PC-9 (cell line): ENCODE measurements at places on chromosomes 5 and 9. TPM values are rescaled to one million over a fixed set of nuclear protein-coding genes. Genes with fewer than 3 reads are reported as not detected.

DNA sequence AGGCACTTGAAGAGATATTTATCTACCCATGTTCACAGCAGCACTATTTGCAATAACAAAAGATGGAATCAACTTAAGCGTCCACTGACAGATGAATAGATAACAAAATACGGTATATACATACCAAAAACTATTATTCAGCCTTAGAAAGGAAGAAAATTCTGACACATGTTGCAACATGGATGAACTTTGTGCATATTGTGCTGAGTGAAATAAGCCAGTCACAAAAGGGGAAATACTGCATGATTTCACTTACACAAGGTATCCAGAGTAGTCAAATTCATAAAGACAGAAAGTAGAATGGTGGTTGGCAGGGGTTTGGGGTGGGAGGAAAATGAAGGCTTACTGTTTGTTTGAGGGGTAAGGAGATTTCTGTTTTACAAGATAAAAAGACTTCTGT is 66.0 kb downstream of the FBN2 start:
- no peak for DNase-seq
- no peak overlapping the region for H3K4me3 ChIP-seq
- no peak overlapping the region for H3K27ac ChIP-seq
- no peaks in the 10 kb centered on the region for H3K27me3 ChIP-seq
- H3K36me3 ChIP-seq: no peaks in the 10 kb centered on the region

DNA sequence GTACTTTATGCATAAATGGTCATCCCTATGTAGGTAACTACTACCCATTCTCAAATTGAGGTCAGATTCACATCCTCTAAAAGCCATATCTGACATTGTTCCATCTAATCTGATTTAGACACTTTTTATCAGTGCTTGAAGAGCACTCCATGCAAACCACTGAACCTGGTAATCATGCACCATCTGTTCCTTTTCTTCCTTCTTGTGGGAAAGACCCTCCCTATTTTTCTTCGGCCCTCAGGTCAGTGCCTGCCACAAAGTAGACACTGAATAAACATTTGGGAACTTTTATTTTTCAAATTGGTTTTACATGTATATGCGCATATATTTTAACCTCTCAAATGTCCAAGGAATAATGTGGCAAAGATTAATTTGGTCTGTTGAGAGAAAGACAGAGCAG is 26.0 kb upstream of the PDE4D start:
- DNase-seq: no peak
- H3K4me3 ChIP-seq: no peak overlapping the region
- H3K36me3 ChIP-seq: no peaks in the 10 kb centered on the region
- no peak overlapping the region for H3K27ac ChIP-seq

- no peak overlapping the region for H3K4me3 ChIP-seq
- H3K27me3 ChIP-seq: no peaks in the 10 kb centered on the region
- no peak overlapping the region for H3K27ac ChIP-seq
- DNase-seq: no peak
Observed at GRCh38 chr9:95078939-95079338, 238.6 kb downstream of the FANCC start.

The BTNL3 gene
- not detected in 2 replicates for total RNA-seq

The NUDT2 gene
- 31.3 and 33.8 TPM in 2 replicates for total RNA-seq

DNA sequence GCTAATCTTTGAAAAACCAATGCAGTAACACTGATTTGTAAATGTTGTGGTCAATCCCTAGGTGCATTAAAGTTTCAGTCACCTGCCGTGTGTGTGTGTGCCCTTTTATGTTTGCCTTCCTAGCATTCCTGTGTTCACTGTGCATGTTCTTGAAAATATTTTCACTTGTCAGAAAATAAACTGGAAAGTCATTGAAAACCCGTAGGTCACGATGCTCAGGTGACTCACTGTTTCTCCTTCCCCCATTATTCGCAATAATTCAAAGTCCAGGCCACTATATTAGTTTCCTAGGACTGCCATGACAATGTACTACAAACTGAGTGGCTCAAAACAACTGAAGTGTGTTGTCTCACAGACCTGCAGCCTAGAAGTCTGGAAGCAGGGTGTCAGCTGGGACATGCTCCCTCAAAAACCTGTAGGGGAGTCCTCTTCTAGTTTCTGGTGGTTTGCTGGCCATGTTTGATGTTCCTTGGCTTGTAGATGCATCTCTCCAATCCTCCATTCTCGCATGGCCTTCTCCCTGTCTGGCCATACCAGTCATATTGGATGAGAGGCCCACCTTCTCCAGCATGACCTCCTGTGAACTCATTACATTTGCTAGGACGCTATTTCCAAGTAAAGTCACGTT is 29.3 kb downstream of the MARVELD2 start:
- H3K4me3 ChIP-seq: no peak overlapping the region
- DNase-seq: no peak
- H3K27me3 ChIP-seq: no peaks in the 10 kb centered on the region
- no peaks in the 10 kb centered on the region for H3K36me3 ChIP-seq

GRCh38 chr9:79765466-79765865 is 193.7 kb downstream of the TLE4 start:
- H3K27ac ChIP-seq: no peak overlapping the region
- no peak overlapping the region for H3K4me3 ChIP-seq

GRCh38 chr9:106697750-106698502 is 165.0 kb upstream of the ZNF462 start:
- H3K27me3 ChIP-seq: no peaks in the 10 kb centered on the region
- no peak overlapping the region for H3K27ac ChIP-seq
- no peaks in the 10 kb centered on the region for H3K4me1 ChIP-seq
- no peaks in the 10 kb centered on the region for H3K36me3 ChIP-seq

The SHC3 gene
- 12.9 and 15.9 TPM in 2 replicates for total RNA-seq

DNA sequence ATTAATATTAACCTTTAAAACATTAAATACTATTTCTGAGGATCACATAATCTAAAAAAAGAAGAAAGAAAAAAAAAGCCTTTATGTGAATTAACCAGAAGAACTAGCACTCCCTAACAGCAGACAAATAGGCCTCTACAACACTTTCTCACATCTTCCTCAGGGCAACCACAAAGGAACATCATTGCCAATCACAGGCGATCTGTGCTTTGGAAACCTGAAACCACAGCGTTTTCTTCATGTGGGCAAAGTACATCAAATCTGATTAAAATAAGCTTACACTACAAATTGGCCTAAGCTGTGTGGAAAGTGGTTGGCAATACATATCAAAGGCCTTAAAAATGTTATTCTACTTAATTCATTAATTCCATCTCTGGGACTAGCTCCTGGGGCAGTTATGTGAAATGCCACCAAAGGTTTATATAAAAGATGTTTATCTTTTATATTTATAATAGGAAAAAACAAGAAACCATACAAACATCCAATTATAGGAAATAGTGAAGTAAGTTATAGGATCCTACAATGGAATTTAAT is 184.8 kb upstream of the TBCA start:
- H3K27me3 ChIP-seq: no peaks in the 10 kb centered on the region
- no peak overlapping the region for H3K4me3 ChIP-seq
- H3K36me3 ChIP-seq: no peaks in the 10 kb centered on the region
- DNase-seq: no peak
- H3K27ac ChIP-seq: no peak overlapping the region

The ALDOB gene
- total RNA-seq: not detected in 2 replicates

GRCh38 chr5:156435101-156435500 is 108.1 kb downstream of the SGCD start:
- no peak overlapping the region for H3K27ac ChIP-seq

The SQSTM1 gene
- total RNA-seq: 715 and 961 TPM in 2 replicates

The FRMPD1 gene
- total RNA-seq: not detected in 2 replicates

The F12 gene
- total RNA-seq: 14.5 and 17.0 TPM in 2 replicates

DNA sequence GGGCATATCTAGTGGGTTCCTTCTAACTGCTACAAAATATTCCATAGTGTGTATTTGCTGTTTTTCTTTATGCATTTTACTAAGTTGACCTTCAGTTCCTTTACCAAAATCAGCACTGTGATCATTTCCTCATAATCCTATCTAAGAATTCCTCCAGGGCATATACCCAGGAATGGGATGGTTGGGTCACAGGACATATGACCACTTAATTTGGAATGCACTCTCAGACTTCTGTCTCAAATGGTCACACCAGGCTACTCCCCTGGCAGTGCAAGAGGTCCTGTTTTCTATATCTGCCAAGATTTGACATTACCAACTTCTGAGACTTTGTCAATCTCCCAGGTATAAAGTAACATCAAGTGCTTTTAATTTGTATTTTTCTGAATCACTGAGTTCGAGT is 63.9 kb downstream of the ADAMTS12 start:
- no peak for DNase-seq
- peaks cover 21% of the 10 kb centered on the region for H3K36me3 ChIP-seq
- H3K4me1 ChIP-seq: peaks cover 24% of the 10 kb centered on the region
- peak overlapping the region; percentile 52 for H3K27ac ChIP-seq
- H3K27me3 ChIP-seq: no peaks in the 10 kb centered on the region
- no peak overlapping the region for H3K4me3 ChIP-seq

DNA sequence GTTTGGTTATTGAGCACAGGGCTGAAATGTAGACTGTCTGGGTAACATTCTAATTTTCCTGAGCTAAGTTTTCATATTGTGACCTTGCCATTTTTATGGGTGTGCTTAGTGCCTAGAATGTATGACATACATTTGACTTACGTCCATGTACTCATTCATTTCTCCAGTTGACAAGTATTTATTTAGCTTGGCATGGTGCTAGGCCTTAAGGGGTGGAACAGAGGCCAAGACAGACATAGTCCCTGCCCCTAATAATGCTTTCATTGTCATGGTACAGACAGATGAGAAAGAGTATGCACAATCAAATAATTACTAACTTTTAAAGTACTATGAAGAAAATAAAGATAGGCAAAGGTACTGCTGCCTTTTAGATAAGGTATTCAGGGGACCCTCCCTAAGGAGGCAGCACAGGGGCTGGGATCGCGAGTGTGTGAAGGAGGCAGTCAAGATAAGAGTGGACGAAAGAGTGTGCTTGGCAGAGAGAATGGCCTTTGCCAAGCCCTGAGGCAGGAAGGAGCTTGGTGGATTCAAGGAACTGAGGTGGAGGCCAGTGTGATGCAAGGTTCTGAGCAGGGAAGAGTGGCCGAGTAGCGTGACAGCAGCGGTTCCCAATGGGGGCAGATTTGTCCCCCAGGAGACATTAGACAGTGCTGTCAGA is 128.0 kb downstream of the PIP5K1B start:
- no peak for DNase-seq
- H3K36me3 ChIP-seq: no peaks in the 10 kb centered on the region
- H3K27ac ChIP-seq: no peak overlapping the region

DNA sequence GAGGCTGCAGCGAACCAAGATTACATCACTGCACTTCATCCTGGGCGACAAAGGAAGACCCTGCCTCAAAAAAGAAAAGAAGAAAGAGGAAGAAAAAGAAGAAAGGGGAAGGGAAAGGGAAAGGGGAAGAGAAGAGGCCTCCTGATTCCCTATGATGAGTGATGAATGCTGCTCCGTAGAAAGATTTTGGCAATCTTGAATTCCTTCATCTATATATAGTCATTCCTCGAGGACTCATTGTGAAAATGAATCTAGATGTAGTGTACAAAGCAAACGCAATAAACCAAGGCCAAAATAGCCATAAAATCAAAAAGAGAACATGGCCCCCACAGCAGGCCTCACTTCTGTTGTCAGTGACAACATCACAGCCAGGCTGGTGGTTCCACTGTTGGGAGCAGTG is 218.0 kb downstream of the DCP2 start:
- peaks cover 16% of the 10 kb centered on the region for H3K4me1 ChIP-seq
- no peak for DNase-seq
- H3K27ac ChIP-seq: no peak overlapping the region
- no peaks in the 10 kb centered on the region for H3K27me3 ChIP-seq

The C5orf52 gene
- total RNA-seq: not detected in 2 replicates

The ANKRD31 gene
- 0.23 and 0.48 TPM in 2 replicates for total RNA-seq

- H3K27ac ChIP-seq: no peak overlapping the region
- H3K36me3 ChIP-seq: no peaks in the 10 kb centered on the region
- no peaks in the 10 kb centered on the region for H3K27me3 ChIP-seq
- H3K4me1 ChIP-seq: no peaks in the 10 kb centered on the region
Observed at GRCh38 chr9:32928912-32929311, 72.5 kb downstream of the APTX start.

The SLCO6A1 gene
- not detected in 2 replicates for total RNA-seq

DNA sequence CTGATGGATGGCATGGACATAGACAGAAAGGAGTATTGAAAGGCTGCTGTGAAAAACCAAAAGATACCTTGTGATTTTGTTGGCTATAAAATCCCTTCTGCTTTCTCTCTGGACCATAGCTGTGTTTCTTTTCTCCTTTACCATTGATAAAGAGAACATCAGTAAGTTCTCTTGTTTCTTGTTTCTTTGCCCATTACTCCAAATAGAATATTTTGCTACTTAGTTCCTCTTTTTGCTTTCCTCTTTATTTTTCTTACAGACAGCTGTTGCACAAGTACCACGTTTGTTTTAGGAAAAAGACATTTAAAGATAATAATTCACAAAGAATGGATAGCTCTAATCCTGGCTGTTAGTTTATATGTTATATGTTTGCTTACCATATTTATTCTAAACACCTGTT is 1129.2 kb downstream of the DTWD2 start:
- no peaks in the 10 kb centered on the region for H3K27me3 ChIP-seq
- H3K4me3 ChIP-seq: no peak overlapping the region
- no peaks in the 10 kb centered on the region for H3K4me1 ChIP-seq
- no peak for DNase-seq

DNA sequence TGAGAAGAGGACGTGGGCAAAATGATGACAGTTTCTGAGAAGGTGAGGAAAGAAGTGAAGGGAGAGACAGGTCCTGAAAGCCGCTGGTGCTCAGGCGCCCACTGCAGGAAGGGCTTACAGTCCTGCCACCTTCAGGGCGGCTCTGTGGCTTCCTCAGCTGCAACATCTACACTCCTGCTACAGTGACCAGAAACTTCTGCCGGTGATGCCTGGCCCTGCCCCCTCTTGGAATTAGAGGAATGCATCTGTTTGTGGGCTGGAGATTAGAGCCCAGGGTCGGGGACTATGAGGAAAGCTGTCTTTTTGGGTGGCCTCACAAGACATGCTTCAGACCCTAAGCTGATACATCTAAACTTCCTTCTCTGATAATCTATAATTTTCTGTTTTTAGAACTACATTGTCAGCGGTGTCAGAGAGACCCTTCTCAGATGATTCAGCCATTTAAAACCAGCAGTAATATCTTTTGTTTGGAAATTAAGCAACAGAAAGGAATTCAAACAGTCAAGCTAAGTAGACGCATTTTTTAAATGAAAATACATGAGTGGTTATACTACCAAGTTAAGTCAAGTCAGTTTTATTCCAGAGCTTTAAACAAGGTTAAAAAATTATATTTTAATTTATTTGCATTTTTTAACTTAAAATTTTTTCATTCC is 30.4 kb downstream of the PRDM6 start:
- H3K4me1 ChIP-seq: no peaks in the 10 kb centered on the region; the same call in 1 of the 2 replicates
- H3K36me3 ChIP-seq: no peaks in the 10 kb centered on the region
- H3K27ac ChIP-seq: no peak overlapping the region
- DNase-seq: peak; percentile 51
- H3K4me3 ChIP-seq: no peak overlapping the region

The IFNA16 gene
- total RNA-seq: not detected in 2 replicates

The CCL28 gene
- 2.2 and 4.3 TPM in 2 replicates for total RNA-seq

DNA sequence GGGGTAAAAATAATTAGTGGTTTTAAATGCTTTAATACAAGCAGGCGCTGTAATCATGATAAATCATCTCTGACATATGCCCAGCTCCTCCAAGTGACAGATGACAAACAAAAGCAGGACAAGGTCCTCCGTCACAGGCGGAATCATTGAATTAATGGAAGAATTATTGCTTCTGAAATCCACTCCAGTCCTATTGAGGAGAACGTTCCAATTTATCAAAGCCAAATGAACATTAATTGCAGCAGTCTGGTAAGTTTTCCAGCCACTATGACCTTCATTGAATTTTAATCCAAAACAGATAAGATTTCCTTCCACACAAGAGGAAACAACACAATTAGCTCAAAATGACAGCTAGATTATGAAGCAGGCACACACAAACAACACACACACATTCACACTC is 136.8 kb downstream of the ASTN2 start:
- H3K27me3 ChIP-seq: peaks cover 6% of the 10 kb centered on the region; the same call in 1 of the 2 replicates
- H3K4me1 ChIP-seq: no peaks in the 10 kb centered on the region
- no peaks in the 10 kb centered on the region for H3K36me3 ChIP-seq
- no peak overlapping the region for H3K27ac ChIP-seq
- H3K4me3 ChIP-seq: no peak overlapping the region

The IDNK gene
- 1.7 and 4.6 TPM in 2 replicates for total RNA-seq
